ENCODE measurements at places on chromosomes 2 and 18.

DNA sequence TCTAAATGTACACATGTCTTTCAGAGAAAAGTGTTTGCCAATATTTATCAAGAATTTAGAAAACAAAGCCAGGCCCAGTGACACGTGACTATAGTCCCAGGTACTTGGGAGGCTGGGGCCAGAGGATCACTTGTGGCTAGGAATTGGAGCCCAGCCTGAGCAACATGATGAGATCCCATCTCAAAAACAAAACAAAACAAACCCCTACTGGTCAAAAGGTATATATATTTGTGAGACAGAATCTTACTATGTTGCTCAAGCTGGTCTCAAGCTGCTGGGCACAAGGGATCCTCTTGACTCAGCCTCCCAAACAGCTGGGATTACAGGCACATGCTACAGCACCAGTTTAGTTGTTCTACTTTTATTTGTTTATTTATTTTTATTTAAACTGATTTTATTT, 79.2 kb downstream of the ZDBF2 start:
- DNase-seq = no peak

GRCh38 chr2:13002536-13003331, 286.0 kb downstream of the TRIB2 start:
- no peak for DNase-seq

GRCh38 chr2:239337122-239337876, 63.5 kb downstream of the HDAC4 start:
- no peak for DNase-seq

DNA sequence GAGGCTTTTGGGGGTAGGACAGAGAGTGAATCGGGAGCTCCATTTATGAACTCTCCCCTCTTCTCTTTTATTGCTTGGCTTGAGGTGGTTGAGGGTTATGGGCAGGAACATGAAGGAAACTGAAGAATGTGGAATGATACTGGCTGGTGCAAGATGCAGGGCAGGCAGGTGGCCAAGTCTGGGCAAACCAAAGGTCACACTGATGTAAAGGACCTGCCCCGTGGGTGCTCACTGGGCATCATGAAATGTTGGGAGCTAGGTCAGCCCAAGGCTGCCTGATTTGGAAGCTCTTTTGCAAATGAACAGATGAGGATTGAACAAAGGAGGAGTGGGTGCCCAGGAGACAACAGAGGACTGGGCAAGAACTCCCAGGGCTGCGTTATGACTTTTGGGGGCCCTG, 328.9 kb downstream of the CLIP4 start:
- DNase-seq = no peak

DNA sequence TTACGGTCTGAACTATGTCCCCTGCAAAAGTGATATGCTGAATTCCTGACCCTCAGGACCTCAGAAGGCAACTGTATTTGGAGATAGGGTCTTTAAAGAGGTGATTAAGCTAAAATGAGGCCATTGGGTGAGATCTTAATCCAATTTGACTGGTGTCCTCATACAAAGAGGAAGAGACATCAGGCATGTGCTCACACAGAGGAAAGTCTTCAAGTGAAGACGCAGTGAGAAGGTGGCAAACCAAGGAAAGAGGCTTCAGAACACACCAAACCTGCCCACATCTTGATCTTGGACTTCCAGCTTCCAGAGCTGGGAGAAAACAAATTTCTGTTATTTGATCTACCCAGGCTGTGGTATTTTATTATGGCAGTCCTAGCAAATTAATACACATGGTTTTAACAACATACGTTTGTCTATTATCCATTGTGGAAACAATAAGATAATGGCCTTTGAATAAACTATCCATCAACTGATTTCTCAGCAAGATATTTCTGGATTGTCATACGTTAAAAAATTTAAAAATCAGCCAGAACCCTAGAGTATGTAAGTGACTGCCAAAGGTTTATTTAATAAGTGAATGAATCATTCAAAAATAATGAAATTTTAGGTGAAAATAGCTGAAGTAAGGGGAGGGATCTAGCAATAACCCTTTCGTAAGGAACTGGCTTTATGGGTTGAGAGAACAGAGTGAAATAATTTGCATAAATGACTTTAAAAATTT, 6.5 kb downstream of the WIPF1 start:
- DNase-seq = no peak

- DNase-seq = no peak
These were observed 103.4 kb downstream of the NRP2 start for GRCh38 chr2:205785507-205786260.

- no peak for DNase-seq
These were observed 257.5 kb downstream of the SETBP1 start for GRCh38 chr18:44937960-44938719.

DNA sequence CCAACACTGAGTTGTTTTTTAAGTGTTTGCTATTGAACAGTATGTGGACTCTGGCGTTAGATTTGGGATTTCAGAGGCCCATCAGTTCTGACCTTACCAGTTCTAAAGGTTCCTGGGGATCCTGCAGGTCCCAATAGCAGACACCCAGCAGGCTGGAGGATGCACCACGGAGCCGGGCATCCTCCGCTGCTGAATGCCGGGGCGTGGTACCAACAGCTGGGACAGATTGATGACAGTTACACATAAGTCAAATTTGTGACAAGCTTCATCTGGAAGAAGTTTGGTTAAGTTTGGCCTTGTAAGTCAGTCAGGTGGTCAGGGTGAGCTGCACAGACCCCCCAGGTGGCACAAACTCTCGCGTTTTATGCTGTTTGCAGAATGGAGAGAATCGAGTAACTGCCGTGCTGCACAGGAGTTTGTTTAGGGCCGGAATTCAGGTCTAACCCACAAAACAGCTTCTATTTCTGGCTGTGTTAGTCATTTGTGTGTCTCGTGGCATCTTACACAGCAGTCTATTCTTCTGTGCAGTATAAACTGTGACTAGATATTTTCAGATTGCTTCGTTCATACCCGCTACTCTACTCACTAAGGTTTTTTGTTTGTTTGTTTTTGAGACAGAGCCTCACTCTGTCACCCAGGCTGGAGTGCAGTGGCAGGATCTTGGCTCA, 19.2 kb downstream of the CTDP1 start:
- no peak for DNase-seq

- no peak for DNase-seq
These were observed 9.2 kb downstream of the COX7A2L start for GRCh38 chr2:42351864-42352263.

DNA sequence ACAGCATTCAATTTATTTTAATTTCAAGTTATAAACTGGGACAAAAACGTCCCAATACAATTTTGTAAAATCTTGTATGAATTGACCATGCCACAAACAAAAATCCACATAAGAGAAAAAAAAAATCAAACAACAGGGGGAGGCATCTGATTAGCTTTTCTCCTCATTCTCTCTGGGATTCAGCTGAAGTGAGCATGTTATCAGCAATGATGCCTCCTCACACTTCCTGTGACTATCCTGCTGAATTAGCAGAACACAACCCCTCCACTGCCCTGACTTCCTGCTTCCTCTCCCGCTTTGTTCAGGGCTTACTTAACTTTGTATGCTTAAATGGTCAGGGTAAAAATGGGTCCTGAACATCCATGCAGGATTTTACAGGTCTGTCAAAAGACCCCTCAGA, 132.2 kb upstream of the ITGB6 start:
- no peak for DNase-seq

GRCh38 chr2:12534646-12535263, 182.0 kb upstream of the TRIB2 start:
- no peak for DNase-seq

- DNase-seq = no peak
These were observed 46.6 kb downstream of the CDK15 start for GRCh38 chr2:201852878-201853415.

DNA sequence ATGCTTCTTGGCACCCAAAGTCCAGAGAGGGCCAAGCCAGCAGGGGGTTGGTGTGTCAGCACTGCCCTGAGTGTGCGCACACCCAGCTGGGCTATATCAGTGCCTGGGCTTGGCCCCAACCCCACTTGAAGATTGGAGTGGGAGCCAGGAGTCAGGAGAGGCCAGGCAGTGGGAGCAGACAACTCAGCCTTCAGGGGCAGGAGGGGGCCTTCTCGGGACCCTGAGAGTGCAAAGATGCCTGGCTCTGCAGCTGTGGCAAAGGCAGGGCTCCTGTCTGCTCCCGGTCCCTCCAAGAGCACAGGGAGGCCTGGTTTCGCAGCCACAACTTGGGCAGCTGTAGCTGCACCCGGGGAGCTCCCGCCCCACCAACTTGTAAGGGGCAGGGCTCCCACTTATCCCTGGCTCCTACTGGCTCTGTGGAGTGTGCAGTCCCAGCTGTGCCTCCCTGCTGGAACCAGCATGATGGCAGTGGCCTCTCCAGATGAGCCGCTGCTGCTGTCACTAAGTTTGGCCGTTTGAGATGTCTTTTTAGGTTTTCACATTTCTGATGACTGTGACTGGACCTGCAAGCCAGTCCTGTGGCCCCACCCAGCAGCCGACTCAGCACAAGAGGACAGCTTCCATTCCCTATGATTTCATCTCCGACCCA, 148.8 kb upstream of the HS6ST1 start:
- no peak for DNase-seq

All from H1 (cell line).